CD4-positive, alpha-beta T cell treated with Interleukin-2 at 100 ng/mL for 4 hours (primary cell): ENCODE measurements at places on chromosomes 3 and 15.

DNA sequence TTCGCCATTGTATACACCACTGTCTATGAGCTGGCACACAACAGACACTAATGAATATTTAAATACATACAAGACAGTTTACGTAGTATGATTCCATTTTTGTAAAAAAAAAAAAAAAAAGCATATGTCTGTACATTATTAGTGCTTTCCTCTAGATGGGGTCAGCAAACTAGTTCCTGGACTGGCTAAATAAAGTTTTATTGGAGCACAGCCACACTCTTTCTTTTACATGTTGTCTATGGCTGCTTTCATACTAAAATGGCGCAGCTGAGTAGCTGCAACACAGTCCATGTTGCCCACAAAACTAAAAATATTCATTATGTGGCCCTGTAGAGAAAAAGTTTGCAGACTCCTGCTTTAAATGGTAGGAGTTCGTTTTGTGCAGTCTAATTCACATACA lies 70.7 kb upstream of the FRMD4B start:
- no peak for DNase-seq

DNA sequence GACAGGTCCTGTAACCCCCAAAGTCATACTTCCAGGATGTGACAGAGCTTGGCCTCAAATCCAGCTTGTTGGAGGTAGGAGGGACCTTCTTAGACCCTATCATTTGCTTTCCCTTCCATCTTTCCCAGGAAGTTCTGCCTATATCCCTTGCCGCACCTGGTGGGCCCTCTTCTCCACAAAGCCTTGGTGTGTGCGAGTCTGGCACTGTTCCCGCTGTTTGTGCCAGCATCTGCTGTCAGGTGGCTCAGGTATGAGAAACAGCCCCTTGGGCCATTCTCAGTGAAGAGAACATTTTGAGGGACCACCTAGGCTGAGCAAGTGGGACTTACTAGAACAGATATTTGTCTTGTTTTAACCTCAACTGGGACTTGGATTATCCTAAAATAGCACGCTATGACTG lies 1.3 kb downstream of the IL17RE start:
- DNase-seq = no peak

- DNase-seq = no peak
These were observed 53.3 kb upstream of the KCNMB2 start for GRCh38 chr3:178482981-178483380.

DNA sequence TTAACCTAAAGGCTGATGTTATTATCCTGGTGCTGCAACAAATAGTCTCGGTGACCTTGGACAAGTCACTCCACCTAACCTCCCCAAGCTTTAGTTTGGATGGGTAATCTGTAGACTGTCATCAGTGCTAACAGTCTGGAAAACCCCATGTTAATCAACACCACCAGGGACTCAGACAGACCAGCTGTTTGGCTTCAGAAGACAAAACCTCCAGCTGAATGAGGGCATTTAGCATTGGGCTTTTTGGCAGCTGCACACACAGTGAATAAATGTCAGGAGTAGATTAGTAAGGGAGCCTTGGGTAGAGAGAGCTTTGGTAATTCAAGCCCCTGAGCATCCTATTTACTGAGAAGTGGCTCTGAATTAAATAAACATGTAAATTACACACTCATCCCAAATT lies 24.9 kb upstream of the C3orf80 start:
- DNase-seq = no peak

GRCh38 chr15:42672444-42672843 lies 64.5 kb downstream of the CDAN1 start:
- no peak for DNase-seq

GRCh38 chr3:71064291-71064955 lies 519.1 kb downstream of the FOXP1 start:
- peak; percentile 68 for DNase-seq

GRCh38 chr3:81395739-81396513 lies 365.5 kb downstream of the GBE1 start:
- DNase-seq = no peak

DNA sequence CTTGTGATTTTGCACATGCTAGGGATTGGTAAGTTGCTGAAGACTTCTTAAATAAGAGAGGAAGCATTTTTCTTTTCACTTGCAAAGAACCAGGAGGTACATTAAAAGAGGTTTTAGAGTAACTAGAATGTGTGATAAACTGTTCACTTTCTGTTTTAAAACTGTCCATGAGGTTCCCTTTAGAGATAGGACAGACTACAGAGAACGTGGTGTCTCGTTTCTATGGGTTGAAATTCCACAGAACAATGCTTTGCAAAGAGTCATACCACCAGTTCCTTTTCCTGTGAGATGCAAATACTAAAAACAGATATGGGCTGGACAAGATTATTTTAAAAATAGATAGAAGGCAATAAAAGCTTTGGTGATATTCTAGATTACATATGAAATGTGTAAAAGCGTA lies 372.8 kb downstream of the TIGIT start:
- DNase-seq = no peak

DNA sequence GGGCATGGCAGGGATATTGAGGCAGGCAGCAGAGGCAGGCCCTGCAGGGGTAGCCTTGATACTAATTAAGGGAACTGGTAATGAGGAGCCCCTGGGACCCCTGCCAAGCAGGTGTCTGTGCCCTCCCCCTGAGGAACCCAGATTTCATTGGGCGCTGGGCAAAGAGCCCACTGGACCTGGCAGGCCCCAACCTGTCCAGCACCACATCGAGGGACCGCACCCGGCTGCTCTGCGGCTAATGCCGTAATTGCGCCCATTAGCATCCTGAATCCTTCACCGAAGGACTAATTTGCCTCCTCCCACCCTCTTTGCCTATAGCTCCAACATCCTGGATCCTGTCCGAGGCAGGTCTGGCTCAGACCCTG lies 13.7 kb upstream of the SEMA3B start:
- DNase-seq = no peak

DNA sequence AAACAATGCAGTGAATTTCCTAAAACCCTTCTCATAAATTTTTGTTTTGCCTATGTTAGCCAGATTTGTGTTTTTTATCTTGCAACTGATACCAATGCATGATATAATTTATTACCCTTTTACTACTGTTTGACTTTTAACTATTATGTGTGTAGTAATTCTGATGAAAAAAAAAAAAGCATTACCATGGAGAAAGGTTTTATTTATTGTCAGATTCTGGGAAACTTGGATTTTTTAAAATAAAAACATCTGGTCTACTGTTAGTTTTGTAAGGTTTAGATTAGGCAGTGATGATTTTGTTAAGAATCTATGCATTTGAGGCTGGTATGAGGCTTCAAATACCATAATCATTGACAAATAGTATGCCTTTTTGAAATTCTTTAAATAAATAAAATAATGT lies 470.4 kb upstream of the ROBO1 start:
- DNase-seq = no peak

DNA sequence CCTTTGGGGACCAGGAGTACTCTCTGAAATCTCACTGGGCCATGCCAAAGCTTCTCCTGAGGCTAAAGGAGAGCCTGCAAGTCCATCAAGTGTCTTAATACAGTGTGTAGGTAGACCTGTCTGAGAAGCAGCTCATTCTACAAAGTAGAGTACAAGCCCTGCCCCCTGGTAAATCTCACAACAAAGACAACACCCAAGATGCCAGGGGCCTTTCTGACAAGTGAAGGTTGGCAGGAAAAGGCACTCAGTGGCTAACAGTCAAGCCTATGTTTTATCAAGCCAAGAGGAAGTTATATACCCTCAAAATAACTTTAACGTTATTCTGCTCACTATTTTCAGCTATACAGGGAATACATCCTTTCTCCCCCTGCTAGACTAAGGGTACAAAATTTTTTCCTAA lies 58.3 kb downstream of the NMNAT3 start:
- DNase-seq = no peak

DNA sequence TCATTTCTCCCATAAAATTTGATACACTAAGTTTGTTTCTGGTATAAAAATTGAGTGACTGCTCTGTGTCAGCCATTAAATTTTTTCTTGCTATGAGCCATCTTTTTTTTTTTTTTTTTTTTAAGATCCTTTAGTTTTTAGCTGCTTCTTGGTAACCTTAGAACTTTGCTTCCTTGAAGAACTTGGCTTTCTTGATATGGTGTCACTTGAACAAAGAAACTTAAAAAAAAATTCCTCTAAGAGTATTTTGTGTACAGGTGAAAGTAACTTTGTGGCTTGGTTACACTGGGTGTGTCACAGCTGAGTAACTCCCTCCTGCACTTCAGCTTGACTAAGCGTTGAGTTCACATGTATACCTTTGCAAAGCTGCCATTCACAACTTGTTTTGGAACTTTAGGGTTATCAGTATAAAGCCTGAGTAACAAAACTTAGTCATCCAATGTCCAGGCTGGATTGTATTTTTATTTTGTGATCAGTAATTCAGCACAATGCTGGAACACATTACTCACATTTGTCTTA lies 6.5 kb downstream of the CHD2 start:
- DNase-seq = peak; percentile 89

DNA sequence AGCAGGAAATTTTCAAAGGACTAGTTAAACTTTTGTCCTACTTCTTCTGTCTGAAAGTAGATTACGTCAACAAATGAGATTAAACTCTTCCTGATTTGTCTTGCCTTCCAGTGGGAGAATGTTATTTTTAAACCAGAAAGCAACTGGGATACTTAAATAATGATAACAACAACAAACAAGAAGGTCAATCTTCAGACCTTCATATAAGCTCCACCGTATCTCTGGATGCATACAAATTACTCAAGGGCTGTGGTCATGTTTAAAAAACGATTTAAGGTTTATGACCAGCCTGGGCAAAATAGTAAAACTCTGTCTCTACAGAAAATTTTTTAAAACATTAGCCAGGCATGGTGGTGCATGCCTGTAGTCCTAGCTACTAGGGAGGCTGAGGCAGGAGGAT lies 145.3 kb upstream of the NPHP3 start:
- no peak for DNase-seq

DNA sequence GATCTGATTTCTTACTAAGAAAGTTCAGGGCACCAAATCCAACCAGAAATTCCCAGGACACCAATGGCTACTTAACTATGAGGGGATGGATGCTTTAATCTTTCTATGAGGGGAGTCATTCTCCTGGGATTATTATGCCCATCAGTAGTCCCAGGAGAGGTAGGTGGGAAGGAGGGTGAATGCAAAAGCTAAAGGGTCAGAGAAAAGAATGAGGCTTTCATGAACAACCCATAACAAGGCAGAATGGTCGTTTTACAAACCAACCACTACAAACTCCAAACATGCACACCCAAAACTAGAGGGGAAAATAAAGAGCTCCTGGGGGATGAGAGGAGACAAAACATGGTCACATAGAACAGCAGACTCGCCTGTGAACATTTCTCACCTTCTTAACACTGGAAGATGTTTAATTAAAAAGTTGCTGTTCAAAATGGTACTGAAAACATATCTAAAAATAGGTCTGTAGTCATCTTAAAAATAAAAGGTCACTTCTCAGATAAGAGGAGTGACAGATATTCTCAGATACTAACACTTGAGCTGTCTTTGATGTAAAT lies 3.7 kb downstream of the STARD9 start:
- DNase-seq = no peak

DNA sequence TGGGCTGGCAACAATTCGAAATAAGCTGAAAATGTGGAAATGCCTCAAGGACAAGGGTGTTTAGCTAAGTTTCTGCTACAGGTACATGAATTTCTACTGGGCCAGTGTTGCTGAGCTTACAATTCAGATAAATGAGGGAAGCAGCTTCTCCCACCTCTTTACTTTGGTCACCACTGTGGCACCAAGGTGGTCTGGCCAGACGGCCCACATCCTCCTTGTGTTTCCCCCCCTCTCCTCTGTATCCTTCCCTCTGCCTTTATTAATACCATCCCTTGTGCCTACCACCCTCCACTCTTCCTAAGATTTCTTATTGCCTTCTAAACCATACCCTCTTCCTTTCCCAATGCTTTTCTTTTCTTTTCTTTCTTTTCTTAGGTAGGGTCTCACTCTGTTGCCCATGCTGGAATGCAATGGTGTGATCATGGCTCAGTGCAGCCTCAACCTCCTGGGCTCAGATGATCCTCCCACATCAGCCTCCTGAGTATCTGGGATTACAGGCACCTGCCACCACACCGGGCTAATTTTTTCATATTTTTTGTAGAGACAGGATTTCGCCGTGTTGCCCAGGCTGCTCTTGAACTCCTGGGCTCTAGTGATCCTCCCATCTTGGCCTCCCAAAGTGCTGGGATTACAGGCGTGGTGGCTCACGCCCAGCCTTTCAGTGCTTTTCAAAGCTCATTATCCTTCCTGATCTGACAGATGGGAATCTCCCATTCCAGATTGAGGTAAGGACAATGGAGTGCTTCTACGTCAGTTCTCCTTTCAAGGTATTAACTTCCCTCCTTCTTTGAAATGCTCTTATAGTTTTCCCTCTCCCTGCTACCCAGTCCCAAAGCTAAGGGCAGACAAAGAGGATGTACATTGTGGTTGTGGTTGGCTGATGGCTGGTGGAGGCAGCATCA lies 14.8 kb downstream of the ANXA2 start:
- DNase-seq = no peak

DNA sequence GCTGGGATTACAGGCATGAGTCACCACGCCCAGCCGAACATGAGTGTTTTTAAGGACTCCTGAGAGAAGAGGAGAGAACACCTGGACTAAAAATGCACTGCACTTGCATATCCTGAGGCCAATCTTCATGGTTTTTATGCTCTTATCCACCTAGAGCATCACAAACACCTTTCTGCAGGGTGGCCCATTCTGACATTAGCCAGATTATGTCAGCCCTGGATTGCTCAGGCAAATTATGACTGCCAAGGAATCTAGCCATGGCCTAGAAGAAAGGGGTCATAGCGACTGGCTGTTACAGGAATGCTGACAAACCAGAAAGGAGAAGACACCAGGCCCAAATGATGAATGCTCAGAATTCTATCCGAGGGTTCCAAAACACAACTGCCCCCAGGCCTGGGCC lies 40.9 kb upstream of the HERC1 start:
- DNase-seq = no peak

GRCh38 chr3:45119824-45120358 lies 26.3 kb downstream of the CDCP1 start:
- no peak for DNase-seq

- no peak for DNase-seq
These were observed 472 bp downstream of the CHST14 start for GRCh38 chr15:40471105-40471807.

GRCh38 chr3:169094204-169094603 lies 569.3 kb downstream of the MECOM start:
- no peak for DNase-seq

DNA sequence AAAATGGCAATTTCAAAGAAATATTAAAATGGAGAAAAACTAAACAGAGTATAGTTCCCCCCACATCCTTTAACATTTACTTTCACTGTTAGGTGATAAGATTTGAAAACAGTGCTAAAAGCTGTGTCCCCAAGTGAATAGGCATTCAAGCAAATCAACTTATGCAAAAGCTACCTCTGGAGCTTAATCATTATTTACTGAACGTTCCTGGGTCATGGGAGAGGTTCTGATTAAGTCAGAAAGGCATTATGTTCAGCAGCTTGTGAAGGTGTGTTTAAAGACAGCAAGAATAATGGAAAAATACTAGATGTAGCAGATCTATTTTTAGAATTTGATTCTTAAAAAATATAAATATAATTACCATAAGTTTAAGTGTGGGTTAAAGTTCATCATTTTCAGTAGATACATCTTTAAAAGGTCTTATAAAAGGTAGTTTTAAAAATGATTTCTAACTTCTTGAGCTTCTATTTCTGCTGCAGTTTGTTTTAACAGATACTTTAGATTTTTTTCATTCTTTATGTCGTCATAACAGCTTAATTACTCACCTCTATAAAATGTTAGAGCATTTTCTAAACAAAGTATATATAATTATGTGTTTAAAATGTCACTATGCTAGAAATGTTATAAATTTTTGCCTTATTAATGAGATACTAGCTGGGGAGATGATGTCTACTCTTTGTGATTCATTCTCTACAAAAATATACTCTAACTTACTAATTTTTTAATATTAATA lies 127.9 kb downstream of the MITF start:
- no peak for DNase-seq
